Neural progenitor cell (in vitro differentiated cells): ENCODE measurements at places on chromosomes 2 and 18.

DNA sequence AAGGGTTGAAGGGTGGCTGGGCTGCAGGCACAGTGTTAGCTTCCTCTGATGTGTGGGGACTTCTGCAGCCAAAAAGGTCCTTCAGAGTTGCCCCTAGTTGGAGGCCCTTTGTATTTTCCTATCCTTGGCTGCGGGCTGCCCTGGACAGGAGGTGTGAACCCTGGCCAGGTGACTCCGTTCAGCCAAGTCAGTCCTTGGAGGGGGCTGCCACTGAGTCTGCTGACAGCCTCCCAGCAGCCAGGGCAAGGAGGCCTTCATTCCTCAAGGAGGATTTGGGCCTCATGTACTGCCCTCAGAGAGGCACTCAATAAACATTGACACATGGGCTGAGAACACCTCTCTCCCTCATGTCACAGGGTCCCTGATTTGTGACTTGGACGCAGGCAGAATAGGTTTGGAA lies 62.4 kb downstream of the MAPK4 start:
- no peak for DNase-seq

GRCh38 chr2:226847090-226847489 lies 11.2 kb downstream of the RHBDD1 start:
- DNase-seq: no peak

DNA sequence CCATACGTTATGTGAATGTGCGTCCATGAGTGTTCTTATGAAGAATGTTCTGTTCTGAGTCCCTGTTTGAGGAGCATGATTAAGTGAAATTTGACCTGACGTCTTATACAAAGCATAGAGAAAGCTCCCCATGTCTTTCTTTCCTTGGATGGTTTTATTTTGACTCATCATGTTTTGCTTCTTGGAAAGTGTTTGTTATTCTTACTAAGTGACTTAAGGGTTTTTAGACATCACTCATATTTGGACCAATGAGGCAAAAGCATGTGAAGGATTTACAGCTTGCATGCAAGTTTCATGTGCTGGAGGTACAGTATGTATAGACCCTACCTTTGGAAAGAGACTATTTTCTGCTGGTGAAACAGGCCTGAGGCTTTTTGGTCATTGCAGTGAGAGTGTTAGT lies 33.5 kb upstream of the ZEB2 start:
- DNase-seq: no peak

DNA sequence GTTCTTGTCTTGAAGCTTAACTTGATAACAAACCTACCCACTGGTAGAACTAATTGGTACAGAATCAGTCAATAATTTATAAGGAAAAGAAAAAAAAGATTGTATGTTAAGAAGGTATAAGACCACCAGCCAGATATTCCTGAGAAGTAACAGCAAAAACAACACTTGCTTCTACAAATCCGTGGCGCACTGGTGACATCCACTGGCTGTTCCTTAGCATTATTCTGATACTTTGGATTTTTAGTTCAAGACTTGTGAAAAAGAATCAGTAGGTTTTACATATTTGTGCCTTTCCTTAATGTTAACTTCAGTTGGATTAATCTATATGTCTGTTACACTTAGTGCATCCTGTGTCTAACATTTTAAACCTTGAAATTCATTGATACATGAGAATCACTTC lies 141.8 kb downstream of the GRB14 start:
- DNase-seq: peak; percentile 75
